Esophagus muscularis mucosa (tissue), 4 donors: ENCODE measurements at places on chromosomes 12 and 14.

GRCh38 chr12:19801941-19802340 lies 362.6 kb downstream of the AEBP2 start:
- no peak for DNase-seq

GRCh38 chr14:94020267-94020666 lies 5.9 kb upstream of the OTUB2 start:
- DNase-seq, result no peak

DNA sequence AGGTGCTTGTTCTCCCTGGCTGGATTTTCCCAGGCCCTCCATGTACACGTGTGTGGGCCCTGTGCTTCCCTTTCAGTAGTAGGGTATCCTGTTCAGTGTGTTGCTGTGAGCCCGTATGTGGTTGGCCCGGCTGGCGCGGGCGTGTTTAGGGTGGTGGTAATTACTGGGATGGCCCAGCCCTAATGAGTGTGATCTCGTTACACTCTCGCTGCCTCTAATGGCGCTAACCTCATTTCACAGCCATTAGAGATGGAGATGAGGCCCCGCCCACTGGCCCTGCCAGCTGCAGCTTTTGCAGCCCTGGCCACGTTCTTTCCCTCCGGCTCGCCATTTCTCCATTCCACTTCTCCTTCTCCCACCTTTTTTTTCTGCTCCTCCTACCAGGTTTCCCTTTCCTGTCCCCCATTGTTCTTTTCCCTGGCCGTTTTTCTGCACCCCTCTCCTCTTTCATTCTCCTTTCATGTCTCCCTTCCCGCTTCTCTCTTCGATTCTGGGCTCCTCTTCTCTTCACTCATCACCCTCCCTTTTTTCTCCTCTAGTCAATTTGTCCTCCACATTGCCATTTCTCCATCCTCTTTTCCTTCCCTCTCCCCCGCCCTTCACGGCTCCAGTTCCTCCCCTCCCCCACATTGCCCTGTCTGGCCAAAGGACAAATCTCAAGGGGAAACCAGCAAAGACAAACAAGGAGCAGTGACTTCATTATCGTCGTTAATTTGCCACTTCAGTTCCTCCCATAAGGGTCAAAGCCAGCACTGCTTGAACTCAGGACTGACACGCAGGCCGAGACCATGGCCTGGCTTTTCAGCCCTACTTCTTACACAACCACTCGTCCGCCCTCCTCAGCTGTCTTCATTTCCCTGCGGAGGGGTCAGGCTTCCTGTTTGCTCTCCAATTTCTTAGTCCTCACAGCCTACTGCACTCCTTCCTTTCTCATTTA lies 6.8 kb downstream of the ZFHX2 start:
- no peak for DNase-seq

DNA sequence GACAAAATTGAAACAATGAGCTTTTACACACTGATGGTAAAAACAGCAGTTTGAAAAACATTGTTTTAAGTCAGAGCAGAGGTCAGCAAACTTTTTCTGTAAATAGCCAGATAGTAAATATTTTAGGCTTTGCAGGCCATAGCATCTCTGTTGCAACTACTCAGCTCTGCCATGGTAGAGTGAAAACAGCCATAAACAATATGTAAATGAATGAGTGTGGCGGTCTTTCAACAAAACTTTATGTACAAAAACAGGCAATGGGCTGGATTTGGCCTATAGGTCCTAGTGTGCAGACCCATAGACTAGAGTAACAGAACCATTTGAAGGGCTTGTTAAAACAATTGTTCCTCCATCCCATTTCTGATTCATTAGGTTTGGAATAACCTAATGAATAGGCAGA lies 114.8 kb downstream of the TGFB3 start:
- no peak for DNase-seq

DNA sequence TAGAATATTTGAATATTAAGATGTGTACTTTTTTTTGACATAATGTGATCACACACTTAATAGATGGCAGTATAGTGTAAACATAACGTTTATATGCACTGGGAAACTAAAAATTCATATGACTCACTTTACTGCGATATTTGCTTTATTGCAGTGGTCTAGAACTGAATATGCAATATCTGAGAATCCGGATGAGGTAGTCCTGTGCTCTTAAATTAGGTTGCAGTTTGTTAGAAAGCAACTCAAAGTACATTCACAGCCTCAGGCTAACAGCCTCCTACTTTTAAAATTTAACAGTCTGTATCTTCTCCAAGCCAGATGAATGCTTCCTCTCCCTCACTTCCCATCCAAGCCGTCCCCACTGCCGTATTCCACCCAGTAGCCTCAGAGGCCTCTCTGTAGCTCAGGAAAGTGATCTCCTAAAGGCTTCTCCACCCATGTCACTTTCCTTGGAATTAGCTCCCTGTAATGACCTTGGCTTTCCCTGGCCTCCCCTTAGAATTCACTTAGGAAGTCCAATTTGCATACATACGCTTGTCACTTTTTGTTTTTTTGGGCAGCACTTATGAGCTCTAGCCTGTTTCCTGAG lies 43.7 kb downstream of the TESPA1 start:
- no peak for DNase-seq

GRCh38 chr12:123580772-123581171 lies 3.6 kb upstream of the TMED2 start:
- no peak for DNase-seq

- no peak for DNase-seq
Observed at GRCh38 chr12:109329686-109330085, 18.0 kb upstream of the MYO1H start.
